T47D (cell line): ENCODE measurements at places on chromosomes 7 and 10.

- DNase-seq: no peak
Observed at GRCh38 chr7:122183106-122183505, 39.1 kb upstream of the AASS start.

GRCh38 chr7:63073286-63073685 lies 925.4 kb upstream of the ZNF722 start:
- DNase-seq: no peak

- DNase-seq: no peak
Observed at GRCh38 chr7:92671505-92672169, 81.4 kb upstream of the FAM133B start.

DNA sequence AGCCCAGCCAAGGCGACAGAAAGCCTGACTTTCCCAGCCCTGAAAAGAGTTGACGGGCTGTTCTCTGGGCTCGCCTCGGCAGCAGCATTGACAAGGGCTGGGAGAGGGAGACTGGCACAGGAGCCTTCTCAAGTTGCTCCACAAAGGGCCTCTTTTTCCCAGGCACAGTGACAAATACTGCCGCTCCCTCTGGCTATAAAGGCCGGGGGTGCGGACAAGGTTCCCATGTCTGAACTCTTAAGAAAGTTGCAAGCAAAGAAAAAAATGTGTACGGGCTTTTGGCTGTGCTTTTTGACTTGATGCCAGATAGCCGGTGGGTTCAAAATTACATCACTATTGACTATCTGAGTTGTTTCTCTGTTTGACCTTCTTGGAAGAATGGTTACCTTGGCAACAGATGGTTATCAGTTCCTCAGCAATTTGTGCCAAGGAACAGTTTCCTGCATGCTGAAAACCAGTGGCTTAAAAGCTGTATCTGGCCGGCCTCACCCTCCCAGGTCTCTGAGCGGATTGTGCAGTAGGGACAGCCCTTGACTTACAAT lies 115.9 kb upstream of the EEPD1 start:
- peak; percentile 39 for DNase-seq

DNA sequence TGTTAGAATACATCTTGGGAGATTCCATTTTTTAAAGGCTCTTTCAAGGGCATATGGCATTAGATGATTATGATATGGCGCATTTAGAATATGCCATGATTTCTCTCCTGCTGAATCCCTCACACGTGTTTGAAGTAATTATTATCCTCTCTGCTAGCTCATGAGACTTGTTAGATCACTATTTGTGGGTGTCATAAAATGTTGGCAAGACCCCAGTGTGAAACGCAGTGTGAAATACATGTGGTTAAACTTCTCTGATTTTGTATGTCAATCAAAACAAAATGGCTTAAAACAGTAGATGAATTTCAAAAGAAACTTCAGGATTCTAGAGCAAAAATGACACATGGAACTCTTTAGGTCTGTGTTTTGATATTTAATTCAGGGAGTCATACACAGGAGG lies 560.8 kb downstream of the AUTS2 start:
- DNase-seq: no peak

- DNase-seq: no peak
Observed at GRCh38 chr10:103103989-103104388, 89.1 kb downstream of the NT5C2 start.

DNA sequence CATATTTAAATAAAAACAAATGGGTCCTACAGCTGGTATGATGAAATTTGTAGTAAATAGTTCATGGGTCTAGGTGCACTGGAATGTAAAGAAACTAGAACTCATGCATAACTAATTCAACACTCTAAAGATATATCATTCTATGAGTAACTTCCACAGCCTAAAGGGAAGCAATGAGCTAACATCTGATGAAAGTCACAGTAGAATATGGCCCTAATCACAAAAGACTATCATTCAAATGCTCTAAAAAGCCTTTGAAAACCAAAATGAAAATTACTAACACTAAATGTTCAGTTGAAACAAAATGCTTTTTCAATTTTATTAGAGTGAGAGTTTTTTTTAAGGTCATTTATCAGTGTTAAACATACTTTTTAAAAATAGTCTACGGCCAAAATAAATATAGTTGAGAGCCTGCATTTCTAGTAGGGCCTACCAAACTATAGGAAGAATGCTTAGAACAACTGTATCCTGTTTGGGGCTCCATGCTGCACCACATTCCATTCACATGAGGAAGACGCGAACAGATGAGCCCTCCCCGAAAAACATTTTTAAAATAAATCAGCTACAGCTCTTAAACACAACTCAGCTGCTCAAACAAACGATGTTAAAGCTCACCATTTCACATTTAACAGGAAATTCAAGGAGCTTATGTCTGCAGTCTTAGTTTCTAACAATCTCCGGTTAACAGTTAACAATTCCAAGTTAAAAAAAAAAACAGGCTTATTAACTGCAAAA lies 134.5 kb downstream of the NRBF2 start:
- peak; percentile 86 for DNase-seq

- no peak for DNase-seq
Observed at GRCh38 chr10:95964756-95965155, 57.0 kb downstream of the CC2D2B start.

GRCh38 chr10:125768219-125768855 lies 7.3 kb downstream of the MMP21 start:
- DNase-seq: peak; percentile 13

- no peak for DNase-seq
Observed at GRCh38 chr10:412109-412508, 276.9 kb downstream of the ZMYND11 start.

DNA sequence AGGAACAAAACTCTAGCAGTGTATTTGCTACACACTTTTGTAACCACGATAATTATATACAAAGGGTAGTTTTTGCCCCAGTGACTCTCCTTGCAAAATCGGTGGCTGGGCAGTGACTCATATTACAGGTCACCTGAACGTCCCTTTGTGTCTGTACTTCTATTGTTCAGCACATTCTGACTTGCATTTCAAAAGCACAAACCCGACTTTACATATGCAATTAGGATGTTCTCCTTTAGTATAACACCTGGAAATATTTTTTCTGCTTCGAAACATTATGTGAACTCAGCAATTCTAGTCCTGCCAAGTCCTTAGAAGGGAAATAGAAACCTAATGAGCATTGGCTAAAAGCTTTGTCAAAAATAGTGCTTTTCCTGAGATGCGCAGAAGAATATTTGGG lies 6.0 kb downstream of the PRR15 start:
- no peak for DNase-seq

DNA sequence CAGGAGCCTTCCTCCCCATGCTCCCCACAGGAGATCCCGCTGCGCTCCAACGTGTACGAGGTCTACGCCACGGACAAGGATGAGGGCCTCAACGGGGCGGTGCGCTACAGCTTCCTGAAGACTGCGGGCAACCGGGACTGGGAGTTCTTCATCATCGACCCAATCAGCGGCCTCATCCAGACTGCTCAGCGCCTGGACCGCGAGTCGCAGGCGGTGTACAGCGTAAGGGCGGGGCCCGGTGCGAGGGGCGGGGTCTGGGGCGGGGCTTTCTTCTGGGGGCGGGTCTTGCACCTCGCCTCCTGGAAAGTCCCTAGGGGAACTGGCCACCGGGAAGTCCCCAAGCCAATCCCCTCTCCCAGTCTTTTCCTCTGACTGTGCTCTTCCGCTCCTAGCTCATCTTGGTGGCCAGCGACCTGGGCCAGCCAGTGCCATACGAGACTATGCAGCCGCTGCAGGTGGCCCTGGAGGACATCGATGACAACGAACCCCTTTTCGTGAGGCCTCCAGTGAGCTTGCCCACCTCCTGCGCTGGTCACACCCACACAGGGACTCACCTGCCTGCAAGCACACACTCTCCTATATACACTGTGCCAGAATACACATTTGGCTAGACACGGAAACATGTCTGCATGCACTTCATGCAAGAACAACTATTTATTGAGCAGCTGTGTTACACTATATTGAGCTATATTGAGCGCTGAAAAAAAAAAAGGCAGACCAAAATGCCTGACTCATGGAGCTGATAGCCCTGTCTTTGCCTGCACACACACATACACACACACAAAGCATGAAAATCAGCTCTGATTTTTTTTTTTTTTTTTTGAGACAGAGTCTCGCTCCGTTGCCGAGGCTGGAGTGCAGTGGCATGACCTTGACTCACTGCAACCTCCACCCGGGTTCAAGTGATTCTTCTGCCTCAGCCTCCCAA lies 32.7 kb upstream of the VSIR start:
- DNase-seq: no peak

- no peak for DNase-seq
Observed at GRCh38 chr10:77613476-77614130, 24.0 kb downstream of the KCNMA1 start.

DNA sequence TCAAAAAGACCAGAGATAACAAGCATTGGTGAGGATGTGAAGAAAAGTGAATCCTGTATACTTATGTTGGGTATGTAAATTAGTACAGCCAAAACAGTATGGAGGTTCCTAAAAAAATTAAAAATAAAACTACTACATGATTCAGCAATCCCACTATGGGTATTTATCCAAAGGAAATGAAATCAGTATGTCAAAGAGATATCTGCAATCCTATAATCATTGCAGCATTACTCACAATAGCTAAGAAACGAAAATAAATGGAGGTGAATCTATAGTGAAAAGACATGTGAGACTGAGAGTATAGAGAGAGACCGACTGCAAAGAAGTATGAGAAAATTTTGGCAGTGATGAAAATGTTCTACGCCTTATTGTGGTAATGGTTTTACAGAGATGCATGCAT lies 139.2 kb upstream of the TMEM168 start:
- DNase-seq: no peak

DNA sequence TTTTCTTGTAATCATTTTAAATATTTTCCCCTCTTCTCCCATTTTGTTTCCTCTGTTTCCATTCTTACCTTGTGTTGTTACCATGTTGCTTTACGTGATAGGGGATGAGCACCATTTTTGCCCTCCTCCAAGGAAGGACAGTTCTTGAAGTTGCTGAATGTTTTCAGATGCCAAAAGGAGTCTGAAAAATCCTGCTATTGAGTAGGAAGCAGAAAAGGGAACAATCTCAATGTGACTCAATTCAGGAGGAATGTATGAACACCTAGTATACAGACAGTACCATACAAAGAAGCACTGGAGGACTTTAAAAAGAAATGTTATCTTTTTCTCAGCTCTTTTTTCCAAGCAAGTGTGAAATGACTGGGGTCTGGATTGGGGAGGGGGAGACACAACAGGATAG lies 5.1 kb upstream of the NAMPT start:
- no peak for DNase-seq

DNA sequence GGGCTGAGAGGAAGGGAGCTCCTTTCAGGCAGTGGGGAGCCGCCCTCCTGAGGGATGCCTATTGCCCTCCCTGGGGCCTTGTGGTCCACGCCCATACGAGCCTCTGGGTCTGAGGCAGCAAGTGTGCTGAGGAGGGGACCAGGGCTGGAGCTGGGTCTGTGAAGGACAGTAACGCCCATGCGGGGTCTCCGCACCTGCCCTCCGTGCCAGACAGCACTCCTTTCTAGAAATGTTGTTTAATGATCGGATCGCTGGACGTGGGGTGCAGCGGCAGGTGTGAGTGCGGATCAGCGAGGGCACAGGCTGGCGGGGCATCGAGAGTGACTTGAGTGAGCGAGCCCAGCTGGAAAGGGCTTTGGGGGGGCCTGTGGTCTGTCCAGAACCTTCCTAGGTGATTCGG lies 70.1 kb downstream of the ELFN1 start:
- DNase-seq: no peak

- DNase-seq: peak; percentile 82
Observed at GRCh38 chr7:64951250-64951848, 39.5 kb downstream of the ZNF117 start.

DNA sequence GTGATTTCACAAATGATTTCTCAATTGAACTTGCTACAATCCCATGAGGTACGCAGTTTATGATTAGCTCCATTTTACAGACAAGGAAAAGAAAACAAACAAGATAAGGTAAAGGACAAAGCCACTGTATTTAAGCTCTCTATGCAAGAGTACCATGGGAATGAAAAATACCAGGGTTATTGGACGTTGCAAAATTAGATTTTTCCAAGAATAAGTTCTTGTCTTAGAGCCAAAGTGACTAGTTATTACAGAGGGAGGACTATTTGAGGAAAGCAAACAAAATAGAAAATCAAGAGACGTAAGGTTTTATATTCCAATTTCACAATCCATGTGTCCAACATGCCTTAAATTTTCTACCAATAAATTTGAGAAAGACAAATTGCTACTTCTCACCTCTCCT lies 97.9 kb upstream of the PTN start:
- DNase-seq: no peak

DNA sequence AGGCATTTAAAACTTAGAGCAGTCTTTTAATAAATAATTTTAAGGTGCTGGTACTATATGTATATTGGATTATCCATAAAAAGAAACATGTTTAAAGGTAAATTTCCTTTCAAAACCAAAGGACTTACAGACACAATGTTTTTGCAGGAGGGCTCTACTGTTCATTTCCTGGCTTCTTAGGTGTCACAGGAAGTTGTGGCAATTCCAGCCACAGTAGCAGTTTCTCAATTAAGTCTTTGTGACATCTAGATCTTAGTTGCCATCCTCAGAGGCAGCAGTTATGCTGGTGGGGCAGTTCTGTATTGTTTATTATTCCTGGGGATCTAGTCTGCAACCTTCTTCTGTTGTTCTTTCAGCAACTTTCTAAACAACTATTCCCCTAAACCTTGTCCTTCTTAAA lies 460.1 kb downstream of the MAGI2 start:
- DNase-seq: no peak

DNA sequence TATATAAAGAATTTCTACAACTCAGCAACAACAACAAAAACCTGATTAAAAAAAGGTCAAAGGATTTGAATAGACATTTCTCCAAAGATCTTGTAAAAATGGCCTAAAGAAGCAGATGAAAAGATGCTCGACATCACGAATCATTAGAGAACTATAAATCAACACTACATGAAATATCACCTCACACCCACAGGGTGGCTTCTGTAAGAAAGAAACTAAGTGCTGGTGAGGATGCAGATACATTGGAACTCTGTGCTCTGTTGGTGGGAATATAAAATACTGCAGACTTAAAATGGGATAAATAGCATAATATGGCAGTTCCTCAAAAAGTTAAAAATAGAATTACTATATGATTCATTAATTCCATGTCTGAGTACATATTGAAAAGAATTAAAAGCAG lies 38.3 kb upstream of the CDCA7L start:
- DNase-seq: no peak

DNA sequence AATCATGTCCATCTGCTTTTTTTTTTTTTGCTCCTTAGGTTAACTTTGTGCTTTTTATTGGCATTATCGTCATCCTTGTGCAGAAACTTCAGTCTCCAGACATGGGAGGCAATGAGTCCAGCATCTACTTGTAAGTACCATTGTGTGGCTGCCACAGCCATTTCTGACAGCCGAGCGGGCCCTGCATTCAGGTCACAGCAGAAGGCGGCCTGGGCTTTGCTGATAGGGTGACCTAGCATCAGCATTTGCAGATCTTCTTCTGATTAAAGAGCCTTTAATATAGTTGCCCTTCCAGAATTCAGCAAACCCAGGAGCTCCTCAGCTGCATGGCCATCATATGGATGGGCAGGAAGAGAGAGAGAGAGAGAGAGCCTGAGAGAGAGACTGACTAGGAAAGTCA lies 40.5 kb downstream of the ADCYAP1R1 start:
- DNase-seq: no peak

DNA sequence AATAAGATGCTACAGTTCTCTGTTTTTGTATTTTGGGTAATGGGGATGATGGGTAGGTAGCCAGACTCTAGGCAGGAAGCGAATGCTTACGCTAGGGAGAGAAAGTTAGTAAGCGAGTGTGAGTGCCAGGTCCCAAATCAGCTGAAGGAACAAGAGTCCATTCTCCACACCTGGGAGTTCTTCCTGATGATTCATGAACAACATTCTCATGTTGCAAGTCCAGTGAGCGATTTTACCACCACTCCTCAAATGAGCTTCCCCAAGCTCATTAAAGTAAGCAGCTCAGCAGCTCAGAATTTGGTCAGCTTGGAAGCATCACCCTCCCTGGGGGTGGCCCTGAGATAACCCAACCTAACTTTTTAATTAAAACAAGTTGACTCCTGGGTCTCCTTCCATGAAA lies 27.3 kb downstream of the SH3PXD2A start:
- no peak for DNase-seq
